Anterior cingulate cortex (tissue), 58 donors: ENCODE measurements at places on chromosomes 12 and 14.

GRCh38 chr14:95695913-95696312 lies 9.7 kb downstream of the TCL1B start:
- DNase-seq = no peak

DNA sequence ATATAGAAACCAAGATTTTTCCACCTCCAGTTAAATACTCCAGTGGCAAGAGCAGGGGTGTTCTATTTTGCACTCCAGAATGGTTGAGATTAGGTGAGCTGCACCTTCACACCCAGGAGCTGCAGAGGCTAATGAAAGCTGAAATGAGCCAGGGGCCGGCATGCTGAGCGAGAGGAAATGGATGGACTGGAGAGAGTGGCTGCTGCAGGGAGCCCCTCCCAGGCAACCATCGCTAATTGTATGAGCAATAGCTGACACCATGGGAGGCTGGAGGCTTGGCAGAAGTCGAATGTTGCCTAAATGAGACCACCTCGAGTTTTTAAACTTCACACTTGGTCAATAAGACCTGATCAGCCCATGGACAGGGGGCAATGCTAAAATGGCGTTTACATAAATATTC lies 301.8 kb upstream of the TMPO start:
- DNase-seq = no peak

DNA sequence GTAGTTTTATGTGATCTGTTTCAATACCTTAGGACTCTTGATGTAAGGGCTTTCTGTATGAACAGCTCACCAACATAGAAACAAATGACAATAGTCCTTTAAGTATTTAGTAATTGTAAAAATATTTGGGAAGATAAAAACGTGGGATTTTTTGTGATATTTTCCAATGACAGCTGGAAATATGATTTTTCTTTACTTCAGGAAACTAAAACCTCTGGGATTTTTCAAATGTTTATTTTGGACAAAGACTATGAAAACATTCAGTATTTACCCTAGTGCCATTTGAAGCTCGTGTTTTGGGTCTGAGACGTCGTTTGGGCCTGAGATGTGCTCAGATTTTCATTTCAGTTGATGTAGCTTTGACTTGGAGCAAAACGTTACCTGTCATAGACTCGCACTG lies 240.0 kb downstream of the BMP4 start:
- DNase-seq = no peak

- DNase-seq = no peak
These were observed 331.1 kb downstream of the ATP23 start for GRCh38 chr12:58272461-58272860.
